ENCODE measurements at places on chromosomes 2 and 18.

- no peak for DNase-seq
Measured at GRCh38 chr18:76494231-76495005, 624 bp downstream of the ZNF516 start.

DNA sequence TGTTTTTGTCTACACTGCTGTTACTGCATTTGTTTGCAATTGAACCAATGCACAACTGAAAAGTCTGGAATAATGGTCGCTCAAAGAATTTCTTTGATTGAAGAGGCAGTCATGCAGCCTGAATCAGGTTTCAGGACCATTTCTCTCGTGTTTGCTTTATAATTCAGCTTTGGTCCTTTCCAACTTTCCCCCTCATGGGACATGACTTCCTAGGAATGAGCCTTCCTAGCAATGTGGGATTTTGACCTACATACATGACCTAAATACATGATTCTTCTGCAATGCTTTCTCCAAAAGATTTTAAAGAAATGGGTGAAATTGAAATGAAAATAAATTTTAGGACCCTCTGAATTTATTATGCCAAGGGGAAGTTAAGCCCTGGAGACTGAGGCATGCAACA, 197.4 kb downstream of the MREG start:
- DNase-seq = no peak

DNA sequence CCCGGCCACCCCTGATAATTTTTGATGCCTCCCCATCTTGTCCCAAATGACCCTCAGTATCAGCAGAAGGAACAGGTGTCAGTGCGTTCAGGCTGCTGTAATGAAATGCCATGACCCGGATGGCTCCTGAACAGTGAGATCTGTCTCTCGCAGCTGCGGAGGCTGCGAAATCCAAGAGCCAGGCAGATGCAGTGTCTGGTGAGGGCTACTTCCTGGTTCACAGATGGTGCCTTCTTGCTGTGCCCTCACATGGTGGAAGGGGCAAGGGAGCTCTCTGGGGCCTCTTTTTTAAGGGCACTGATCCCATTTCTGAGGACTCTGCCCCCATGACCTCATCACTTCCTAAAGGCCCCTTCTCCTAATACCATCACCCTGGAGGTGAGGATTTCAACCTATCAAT, 152.2 kb downstream of the TWIST2 start:
- no peak for DNase-seq

DNA sequence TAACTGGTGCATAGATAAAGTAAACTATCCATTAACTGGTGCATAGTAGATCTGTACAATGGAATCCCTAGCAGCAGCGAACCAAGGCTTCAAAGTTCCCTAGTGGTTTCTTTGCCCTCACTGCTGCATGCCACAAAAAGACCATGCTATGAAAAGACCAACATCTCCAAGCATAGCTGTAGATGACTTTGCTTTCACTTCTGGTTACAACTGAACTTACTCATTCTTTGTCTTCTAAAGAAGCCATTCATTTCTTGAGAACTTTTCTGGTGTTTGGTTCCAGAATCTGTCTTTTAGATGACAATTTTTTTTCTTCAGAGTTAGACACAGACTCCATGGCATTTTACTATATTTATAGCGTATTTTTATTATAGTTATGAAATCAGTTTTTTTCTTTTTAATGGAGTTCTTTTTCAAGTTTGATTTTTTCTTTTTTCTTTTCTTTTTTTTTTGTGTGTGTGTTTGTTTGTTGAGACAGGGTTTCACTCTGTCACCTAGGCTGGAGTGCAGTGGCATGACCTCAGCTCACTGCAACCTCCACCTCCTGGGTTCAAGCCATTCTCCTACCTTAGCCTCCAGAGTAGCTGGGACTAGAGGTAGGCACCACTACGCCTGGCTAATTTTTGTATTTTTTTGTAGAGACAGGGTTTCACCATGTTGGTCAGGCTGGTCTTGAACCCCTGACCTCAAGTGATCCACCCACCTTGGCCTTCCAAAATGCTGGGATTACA, 63.6 kb downstream of the SLC35F5 start:
- no peak for DNase-seq

GRCh38 chr18:13180614-13181375, 37.8 kb upstream of the LDLRAD4 start:
- DNase-seq = peak; percentile 33

Data from iPS DF 19.7 (cell line).